Sciatic nerve (tissue), 2 donors: ENCODE measurements at places on chromosomes 2 and 18. TPM values are rescaled to one million over a fixed set of nuclear protein-coding genes. Genes with fewer than 3 reads are reported as not detected.

Gene IL37
- not detected for total RNA-seq

Gene C1QL2
- total RNA-seq, result not detected

Gene PCARE
- total RNA-seq, result 0.53 TPM

Gene ZNF2
- total RNA-seq, result 4.7 TPM

Gene CD28
- total RNA-seq, result 3.4 TPM

Gene CERKL
- not detected for total RNA-seq

Gene PTPRM
- 66.5 TPM for total RNA-seq

Gene CRACDL
- 12.4 TPM for total RNA-seq

Gene SCYGR4
- not detected for total RNA-seq

Gene TUBA3D
- not detected for total RNA-seq

Gene RASGRP3
- total RNA-seq, result 16.0 TPM

Gene AAK1
- 82.4 TPM for total RNA-seq

Gene ANKRD53
- total RNA-seq, result 2.2 TPM

Gene ALPP
- total RNA-seq, result not detected

Gene TUBB8B
- total RNA-seq, result not detected

Gene YES1
- 31.3 TPM for total RNA-seq

Gene MCFD2
- 90.5 TPM for total RNA-seq

Gene SULT1C4
- 12.5 TPM for total RNA-seq

Gene LYPD1
- total RNA-seq, result 1.2 TPM

Gene NXPH2
- not detected for total RNA-seq

Gene ATOH8
- total RNA-seq, result 57.2 TPM

Gene MARS2
- total RNA-seq, result 3.1 TPM

Gene SLC14A1
- total RNA-seq, result 5.5 TPM

Gene APCDD1
- total RNA-seq, result 43.1 TPM

Gene RTP5
- total RNA-seq, result not detected

- DNase-seq, result no peak
Observed at GRCh38 chr2:127165539-127165935, 54.6 kb downstream of the CYP27C1 start.

GRCh38 chr2:31004257-31004656 lies 134.0 kb downstream of the GALNT14 start:
- DNase-seq, result no peak

DNA sequence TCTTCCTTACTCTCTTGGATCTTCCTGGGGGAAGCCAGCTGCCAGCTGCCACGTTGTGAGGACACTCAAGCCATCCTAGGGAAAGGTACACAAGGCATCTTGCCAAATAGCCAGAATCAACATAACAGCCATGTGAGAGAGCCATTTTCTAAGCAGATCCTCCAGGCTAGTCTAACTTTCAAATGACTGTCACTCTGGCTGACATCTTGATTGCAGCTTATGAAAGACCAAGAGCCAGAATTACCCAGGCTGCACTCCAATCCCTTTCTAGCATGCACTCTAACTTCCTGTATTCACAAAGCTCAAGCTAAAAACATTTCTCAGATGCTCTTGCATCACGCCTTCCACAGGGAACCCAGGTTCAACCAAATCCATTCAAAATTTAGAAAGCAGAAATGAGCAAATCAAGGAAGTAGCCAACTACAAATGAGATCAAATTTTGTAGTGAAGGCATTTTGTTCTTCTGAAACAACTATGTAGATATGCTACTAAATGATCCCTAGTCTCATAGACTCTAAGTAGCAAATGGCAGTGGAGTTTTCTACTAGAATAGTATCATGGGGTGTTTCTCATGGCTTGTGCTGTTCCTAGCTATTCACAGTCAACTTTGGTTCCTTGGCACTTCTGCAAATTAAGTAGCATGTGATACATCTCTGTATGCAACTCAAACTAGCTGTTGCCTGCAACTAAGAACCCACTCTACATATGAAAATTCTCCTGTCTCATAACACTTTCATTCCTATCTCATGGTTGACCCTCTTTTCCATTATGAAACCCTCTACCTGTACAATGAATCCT lies 281.9 kb downstream of the ZEB2 start:
- DNase-seq, result no peak

GRCh38 chr2:17614174-17614930 lies 73.9 kb downstream of the VSNL1 start:
- no peak for DNase-seq

- DNase-seq, result no peak
Observed at GRCh38 chr18:984004-984403, 79.3 kb downstream of the ADCYAP1 start.

DNA sequence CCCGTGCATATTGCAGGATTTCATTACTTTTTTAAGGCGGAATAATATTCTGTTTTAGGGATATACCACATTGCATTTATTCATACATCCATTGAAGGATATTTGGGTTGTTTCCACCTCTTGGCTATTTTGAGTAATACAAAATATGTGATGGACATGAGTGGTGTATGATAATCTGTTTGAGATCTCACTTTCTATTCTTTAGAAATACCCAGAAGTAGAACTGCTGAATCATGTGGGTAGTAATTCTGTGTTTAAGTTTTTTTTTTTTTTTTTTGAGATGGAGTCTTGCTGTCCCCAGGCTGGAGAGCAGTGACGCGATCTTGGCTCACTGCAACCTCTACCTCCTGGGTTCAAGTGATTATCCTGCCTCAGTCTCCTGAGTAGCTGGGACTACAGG lies 201.4 kb downstream of the NYAP2 start:
- no peak for DNase-seq

DNA sequence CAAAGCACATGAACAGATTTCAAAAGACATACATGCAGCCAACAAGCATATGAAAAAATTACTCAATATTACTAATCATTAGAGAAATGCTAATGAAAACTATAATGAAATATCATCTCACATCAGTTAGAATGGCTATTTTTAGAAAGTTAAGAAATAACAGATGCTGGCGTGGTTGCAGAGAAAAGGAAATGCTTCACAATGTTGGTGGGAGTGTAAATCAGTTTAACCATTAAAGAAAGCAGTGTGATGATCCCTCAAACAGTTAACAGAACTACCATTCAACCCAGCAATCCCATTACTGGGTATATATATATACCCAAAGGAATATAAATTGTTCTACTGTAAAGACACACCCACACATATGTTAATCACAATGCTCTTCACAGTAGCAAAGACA lies 117.7 kb upstream of the SETBP1 start:
- DNase-seq, result no peak

- DNase-seq, result no peak
Observed at GRCh38 chr2:72985891-72986683, 68.8 kb downstream of the EMX1 start.

- no peak for DNase-seq
Observed at GRCh38 chr2:168626096-168626495, 170.0 kb downstream of the CERS6 start.

DNA sequence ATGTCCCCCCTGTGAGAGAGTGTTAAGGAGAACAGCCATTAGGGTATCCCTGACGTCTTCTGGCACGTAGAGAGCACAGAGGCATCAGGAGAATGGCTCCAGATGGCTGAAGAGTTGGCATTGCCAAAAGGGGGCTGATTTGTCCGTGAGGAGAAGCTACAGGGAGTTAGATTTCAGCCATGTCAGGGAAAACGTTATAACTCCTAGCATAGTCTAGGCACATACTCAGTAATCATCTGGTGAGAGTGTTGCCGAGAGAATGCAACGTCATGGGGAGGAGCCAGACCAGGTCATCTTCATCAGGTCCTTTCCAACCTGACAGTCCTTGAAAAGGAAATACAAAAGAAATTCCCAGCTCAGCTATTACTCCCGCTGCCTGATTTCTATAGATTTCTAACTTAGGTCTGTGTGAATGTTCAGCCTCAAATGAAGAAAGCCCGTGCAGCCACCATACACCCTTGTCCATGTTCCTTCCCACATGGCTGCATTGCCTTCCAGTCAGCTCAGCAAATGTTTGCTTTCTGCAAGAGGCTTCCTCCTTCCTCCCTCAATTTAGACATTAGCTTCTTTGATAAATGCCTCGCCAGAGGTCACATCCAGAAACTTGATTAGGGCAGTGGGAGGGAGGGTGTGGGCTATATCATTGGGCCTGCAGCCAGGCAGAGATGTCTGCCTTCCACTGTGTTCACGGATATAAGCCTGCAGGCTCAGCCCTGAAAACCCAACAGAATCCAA lies 93.0 kb downstream of the STPG4 start:
- DNase-seq, result no peak

GRCh38 chr18:22741318-22741717 lies 191.8 kb upstream of the RBBP8 start:
- no peak for DNase-seq

- DNase-seq, result no peak
Observed at GRCh38 chr2:97656905-97657587, 6.8 kb downstream of the ACTR1B start.

DNA sequence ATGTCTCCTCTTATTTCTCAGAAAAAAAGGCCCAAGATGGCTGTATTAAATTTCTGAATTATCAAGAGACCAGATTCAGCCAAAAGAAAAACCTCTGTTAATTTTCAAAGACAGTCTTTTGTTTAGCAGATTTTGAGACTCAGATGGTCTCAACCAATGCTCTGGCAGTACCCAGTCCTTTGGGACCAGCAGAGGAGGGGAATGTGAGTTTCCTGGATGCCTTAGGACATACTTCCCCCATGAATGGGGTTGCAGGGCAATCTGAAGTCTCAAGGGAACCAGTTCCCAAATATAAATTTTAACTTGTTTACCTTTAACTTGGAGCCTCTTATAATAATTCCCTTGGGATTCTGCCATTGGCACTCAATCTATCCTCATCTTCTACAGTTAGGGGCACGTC lies 107.8 kb upstream of the ZNF521 start:
- DNase-seq, result no peak

DNA sequence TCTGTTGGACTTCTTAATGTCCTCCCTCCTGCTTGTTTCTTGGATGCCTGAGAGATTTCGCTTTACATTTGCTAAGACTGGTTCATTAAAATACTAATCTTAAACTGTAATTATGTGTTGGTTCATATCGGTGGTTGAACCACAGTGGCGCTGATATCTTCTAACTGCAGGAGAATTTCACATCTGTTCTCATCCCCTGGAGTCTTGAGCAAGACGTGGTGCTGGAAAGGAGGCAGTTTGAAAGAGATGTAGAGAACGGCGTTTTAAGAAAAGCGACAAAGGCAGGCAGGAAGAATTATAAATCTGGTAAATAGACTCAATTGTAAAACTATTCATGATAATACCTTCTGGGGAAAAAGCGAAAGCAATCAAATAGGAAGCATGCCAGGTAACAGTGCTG lies 79.5 kb downstream of the NXPH2 start:
- no peak for DNase-seq

- peak; percentile 47 for DNase-seq
Observed at GRCh38 chr2:72034353-72035095, 113.1 kb downstream of the CYP26B1 start.

DNA sequence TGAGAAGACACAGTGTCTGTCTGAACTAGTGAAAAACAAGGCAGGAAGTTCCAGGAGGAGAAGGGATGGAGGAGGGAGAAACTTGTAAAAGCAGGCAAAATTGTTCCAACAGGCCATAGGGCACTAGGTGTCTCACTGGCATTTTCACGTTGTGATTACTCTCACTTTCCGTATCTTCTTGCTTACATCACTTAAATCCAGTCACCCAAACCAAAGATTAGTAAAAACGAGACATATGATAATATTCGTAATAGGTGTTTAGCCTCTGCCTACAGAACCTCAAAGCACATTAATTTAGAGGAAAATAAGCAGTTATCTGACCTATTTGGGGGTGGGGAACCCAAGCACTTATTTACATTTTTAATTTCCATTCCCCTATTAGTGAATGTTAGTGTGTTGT lies 78.3 kb downstream of the POU3F3 start:
- DNase-seq, result no peak

GRCh38 chr2:38610851-38611801 lies 8.4 kb upstream of the HNRNPLL start:
- no peak for DNase-seq

DNA sequence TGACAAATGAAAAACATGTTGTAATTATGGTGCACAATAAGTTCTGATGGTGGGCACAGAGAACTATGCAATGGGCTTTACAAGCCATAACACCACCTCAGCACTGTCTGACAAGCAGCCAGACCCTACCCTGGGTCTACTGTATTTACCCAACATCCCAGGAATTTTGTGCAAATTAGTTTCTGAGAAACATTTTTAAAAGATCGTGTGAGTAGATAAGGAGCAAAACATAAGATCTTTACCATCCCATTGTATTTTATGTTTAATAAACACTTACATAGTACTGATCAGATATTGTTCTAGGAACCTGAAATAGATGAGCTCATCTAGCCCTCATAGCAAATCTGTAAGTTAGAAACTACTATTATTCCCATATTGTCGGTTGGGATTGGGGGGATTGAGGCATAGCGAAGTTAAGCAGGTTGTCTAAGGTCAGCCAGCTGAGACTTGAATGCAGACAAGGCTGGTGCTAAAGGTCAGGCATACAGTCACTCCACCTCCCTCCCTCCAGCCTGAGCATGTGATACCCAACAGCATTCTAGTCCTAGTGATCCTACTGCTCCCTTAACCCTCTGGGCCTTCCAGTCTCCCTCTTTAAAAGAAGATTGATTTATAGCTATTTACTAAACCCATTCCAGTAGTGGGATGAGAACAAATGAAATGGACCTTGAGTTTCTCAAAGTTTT lies 67.4 kb upstream of the STAM2 start:
- DNase-seq, result no peak

DNA sequence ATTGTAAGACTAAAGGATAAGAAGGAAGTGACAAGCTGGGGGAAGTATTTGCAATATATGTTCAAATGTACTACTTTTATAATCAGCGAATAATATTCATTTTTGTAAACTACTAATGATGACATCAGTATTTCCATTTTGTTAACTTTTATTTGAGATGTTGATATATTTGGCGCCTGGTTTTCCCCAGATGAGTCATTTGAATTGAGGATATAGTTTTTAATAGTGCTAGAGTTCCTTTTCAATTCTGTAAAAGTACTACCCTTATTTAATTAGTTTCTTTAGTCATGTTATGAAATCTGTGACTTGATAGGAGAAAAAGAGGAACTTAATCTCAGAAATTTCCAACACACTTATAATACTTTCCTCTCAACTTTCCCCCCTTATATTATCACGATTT lies 495.3 kb downstream of the IRS1 start:
- DNase-seq, result no peak

DNA sequence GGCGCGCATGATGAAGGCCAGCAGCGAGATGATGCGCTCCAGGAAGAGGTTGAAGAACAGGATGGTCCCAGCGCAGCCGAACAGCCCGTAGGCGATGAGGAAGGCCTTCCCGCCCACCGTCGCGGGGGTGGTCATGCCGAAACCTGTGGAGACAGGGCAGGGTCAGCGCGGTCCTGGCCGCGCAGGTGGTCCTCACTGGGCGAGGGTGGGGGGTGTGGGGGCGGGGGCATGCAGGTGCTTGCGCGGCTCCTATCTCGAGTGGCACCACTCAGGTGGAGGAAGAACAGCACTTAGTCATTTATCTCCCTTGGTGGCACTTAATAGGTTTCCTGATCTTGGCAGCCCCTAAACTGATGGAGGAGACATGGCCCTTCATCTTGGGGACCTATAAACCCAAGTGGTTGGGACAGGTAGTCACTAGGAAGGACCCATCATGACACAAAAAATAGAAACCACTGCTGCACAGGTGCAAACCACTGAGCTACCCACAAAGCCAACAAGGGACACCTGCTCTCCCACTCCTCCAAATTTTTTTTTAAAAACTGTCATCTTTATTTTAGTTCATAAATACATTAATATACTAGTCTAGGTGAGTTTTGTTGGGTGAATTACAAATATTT lies 118.8 kb downstream of the MSH2 start:
- DNase-seq, result no peak

- no peak for DNase-seq
Observed at GRCh38 chr2:222892321-222892720, 31.5 kb downstream of the ACSL3 start.
